ENCODE measurements at places on chromosomes 11 and 22.

GRCh38 chr22:31742115-31742514 is 7.8 kb downstream of the PRR14L start:
- DNase-seq: no peak

DNA sequence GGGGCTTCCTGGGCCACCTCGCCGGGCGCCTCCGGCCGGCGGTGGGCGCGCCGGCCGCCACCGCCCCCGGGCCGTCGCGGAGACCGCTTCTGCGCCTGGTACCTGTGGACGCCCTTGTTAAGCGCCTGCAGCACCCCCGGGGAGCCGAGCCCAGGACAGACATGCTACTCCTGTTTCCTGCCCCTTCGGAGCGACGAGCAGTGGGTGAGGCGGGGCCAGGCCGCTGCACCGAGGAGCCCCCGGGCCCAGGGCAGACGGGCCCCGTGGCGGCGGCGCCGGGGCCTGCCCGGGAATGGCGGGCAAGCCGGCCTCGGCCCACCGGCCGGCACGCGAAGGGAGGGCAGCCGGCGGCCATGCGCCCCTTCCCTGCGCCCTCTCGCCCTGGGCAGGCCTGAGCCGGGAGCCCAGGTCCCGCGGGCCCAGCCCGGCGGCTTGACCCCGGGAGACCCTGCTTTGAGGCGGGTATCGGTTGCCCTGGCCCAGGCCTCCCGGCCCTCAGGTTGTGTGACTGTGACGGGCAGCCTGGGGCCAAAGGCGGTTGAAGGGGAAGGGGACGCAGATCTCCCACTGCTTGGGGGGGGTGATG is 789 bp upstream of the KDM2A start:
- no peak for DNase-seq

- DNase-seq: no peak
These were observed 264.7 kb upstream of the CCDC179 start for GRCh38 chr11:23124996-23125395.

- DNase-seq: no peak
These were observed 1.8 kb upstream of the MARK2 start for GRCh38 chr11:63837027-63837688.

DNA sequence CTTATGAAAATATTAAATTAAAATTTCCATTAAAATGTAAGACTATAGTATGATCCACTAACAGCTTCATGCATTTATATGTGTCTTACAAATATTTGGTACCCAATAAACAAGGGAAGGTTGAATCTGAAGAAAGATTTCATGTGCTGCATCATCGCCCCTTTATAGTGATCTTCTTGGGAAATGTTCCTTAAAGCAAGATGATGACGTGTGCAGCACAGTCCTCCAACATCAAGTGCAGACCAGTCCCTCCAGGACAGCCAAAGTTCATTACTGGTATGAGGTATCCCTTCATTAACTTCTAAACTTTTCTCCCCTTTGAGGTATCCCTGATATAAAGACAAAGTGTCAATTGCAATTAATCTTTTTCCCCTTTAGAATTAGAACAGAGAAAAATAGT is 567.0 kb downstream of the METTL15 start:
- DNase-seq: no peak

- peak; percentile 33 for DNase-seq
These were observed 19.1 kb downstream of the ZBTB44 start for GRCh38 chr11:130295657-130296056.

GRCh38 chr22:49760630-49761571 is 66.8 kb downstream of the BRD1 start:
- no peak for DNase-seq

DNA sequence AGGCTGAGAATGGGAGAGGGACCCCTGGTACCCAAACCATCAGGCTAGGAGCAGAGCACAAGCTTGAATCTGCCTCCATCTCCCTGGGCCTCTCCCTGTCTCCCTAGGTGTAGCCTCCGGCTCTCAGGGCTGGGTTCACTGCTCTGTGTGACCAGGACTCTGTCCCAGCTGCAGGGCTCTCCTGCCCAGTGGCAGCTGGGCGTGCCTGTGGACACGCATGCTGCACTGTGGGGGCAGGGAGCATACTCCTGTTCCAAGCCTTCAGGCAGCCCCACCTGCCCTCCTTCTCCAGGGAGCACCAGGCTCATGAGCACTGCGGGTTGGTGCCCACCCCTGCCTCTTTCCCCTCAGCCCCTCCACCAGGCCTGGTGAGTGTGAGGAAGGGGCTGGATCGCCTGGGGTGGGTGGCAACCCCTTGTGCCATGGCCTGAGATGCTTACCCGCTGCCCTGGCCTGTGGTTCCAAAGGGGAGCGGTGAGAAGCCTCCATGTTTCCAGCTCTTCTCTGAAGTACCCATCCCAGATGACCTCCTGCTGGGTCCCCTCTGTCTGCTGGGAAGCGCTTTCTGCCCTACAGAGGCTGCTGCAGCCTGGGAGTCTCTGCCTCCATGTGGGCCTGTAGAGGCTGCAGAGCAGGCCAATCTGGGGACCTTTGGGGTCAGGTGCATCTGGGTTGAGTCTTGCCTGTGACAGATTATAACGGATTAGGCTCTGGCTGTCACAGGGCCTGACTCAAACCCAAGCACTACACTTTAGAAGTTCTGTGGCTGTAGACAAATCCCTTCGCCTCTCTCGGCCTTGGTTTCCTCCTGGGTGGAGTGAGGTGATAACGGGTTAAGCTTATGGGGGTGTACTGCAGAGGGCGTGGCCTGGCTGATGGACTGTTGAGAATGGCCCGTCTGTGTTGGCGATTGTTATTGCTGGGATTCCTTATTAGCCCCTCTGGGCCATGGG is 43.7 kb downstream of the WNT11 start:
- DNase-seq: no peak

- peak; percentile 36 for DNase-seq
These were observed 27.7 kb downstream of the LRRC4C start for GRCh38 chr11:41431784-41432183.

- no peak for DNase-seq
These were observed 36.9 kb upstream of the PRR5 start for GRCh38 chr22:44665115-44665514.

- DNase-seq: no peak
These were observed 8.2 kb upstream of the NAP1L4 start for GRCh38 chr11:3000032-3000961.

- DNase-seq: no peak
These were observed 1.3 kb downstream of the CTSW start for GRCh38 chr11:65880844-65881421.

DNA sequence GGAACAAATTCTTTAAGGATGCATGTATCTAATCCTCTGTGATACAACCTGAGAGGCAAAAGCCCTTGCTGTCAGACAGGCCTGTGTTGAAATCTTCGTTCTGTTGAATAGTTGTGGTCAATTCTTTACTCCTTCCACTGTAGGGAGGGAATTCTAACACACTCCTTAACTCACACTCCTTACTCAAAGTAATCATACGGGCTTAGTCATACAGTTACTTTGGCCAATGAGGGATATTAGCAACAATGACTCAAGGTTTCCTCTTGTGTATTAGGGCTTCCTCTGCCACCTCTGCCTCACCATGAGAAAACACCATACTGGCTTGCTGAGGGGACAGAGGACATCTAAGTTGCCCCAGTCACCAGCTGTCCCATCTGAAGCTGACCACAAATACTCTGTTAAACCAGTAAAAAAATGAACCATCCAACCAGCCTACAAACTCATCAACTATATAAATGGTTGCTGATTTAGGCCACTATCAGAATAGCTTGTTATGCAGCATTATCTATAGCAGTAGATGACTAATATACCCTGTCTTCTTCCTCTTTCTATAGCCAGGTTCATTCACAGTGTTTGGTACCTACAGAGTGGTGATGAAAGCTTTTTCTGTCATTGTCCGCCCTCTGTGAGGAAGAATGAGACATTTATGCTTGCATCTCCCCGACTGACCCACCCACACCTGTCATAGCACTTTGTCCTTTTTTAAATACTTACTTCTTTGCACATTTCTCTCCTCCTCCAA is 322.8 kb upstream of the SYN3 start:
- DNase-seq: no peak

DNA sequence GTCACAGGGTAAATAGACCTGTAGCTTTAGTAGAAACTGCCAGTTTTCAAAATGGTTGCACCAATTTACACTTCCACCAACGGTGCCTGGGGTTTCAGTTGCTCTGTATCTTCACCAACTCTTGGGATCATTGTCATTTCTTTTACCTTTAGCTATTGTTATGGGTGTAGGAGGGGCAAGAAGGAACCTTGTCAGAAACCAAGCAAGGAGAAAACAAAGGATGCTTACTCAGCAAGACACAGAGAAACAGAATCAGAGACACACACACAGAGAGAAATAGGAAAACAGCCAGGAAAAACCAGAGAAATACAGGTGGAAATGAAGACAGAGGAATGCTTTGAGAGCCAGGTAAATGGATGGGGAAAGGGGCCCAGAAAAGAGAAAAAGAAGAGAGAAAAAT is 367.6 kb downstream of the MIAT start:
- no peak for DNase-seq

DNA sequence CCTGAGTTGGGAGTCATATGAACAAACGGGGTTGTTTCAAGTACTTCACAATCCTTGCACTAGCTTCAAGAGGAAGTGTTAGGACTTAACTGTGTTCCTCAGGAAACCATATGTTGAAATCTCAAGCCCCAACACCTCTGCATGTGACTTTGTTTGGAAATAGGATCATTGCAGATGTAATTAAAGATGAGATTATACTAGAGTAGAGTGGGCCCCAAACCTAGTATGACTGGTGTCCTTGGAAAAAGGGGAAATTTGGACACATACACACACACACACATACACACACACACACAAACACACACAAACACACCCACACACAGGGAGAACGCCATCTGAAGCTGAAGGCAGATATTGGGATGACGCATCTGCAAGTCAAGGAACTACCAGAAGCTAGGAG is 6.4 kb upstream of the CEP295 start:
- DNase-seq: no peak

- no peak for DNase-seq
These were observed 77.2 kb upstream of the PPARA start for GRCh38 chr22:46072981-46073682.

DNA sequence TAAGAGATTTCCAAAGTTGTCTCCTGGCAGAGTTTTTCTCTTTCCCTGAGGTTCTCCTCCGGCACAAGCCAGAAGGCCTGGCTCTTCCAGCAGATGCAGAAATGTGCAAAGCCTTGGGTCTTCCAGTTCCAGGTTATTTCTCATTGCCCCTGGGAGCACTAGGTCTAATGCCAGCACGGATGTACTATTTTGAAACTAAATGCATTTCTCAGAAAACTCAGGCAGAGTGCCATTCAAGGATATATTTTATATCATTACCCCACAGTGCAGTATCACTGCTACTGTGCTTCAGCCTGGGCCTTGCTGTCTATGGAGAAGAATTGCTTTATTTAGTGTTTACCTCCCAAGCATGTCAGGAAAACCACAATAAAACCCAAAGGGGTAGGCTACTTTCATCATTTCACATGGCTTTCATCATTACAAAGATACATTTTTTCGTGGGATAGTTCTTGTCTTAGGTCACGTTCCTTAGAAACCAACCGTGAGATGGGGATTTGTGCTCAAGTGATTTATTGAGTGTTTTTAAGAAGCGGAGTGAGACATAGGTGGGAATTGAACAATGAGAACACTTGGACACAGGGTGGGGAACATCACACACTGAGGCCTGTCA is 22.4 kb upstream of the FZD4 start:
- DNase-seq: no peak

GRCh38 chr22:47151490-47151889 is 389.0 kb downstream of the TBC1D22A start:
- DNase-seq: no peak

GRCh38 chr11:59859673-59860072 is 6.6 kb downstream of the TCN1 start:
- DNase-seq: no peak

DNA sequence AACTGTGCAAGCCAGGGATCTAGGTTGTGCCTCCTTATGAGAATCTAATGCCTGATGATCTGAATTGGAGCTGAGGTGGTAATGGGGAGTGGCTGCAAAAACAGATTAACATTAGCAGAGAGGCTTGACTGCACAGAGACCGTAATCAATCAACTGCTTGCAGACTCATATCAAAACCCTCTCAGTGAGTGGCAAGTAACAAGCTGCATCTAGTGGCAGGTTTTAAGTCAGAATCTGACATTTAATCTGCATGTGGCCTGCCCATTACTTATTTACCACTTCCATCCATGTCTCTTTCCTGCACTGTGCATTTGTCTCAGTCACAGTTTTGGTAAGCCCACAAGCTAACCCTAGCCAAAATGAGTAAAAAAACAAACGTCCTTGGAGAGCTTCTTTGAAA is 11.2 kb downstream of the C11orf58 start:
- no peak for DNase-seq

GRCh38 chr11:68411501-68411991 is 49.0 kb upstream of the PPP6R3 start:
- DNase-seq: no peak

- DNase-seq: no peak
These were observed 22.6 kb upstream of the GNAZ start for GRCh38 chr22:23047742-23048141.

DNA sequence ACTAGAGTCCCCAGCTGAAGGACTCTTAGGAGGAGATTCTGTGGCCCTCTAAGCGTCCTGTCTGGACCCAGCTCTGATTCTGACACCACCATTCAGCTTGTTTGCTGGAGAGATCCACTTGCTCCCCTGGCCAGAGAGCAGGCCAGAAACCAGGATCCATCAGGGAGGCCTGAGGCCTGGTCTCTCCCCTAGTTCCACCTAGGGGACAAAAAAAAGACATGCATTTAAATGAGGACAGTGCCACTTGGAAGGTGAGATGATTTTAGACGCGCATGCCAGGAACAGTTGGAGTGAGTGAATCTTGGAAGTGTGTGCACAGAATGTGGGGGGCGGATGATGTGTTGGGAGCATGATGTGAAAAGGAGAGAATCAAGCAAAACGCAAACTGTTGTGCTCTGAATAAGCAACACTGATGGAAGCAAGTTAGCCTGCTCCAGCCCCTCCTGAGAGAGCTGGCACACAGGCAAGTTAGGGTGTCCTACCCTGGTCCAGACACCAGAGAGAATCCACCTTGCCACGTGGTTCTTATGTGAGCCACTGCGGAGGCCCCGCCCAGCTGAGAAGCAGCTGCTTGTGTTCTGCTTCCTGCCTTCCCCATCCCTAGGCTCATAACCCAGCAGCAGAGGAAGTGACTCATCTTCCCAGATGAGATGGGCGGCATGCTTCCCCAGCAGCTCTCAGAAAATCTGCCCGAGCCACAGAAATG is 8.0 kb upstream of the SLCO2B1 start:
- peak; percentile 57 for DNase-seq

DNA sequence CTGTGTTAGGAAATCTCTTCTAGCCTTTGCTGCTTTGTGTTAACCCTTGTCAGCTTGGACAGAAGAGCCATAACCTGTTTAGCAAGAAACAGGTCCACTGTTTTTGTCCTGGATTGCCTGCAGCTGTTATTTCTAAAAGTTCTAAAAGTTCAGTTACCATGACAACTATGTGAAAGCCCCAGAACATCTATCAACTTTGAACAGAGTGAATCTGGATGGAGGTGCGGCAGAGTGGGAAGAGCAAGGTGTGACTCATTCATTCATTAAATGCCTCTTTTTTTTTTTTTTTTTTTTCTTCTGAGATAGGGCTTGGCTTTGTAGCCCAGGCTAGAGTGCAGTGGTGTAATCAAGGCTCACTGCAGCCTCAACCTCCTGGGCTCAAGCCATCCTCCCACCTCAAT is 50.5 kb downstream of the RBX1 start:
- DNase-seq: no peak

- DNase-seq: no peak
These were observed 228.7 kb upstream of the TBCEL start for GRCh38 chr11:120795185-120795584.
